ENCODE measurements at places on chromosomes 16 and 17. TPM values are rescaled to one million over a fixed set of nuclear protein-coding genes. Genes with fewer than 3 reads are reported as not detected.

The MAP2K3 gene
- 20.5 TPM for polyA plus RNA-seq

The ASPHD1 gene
- polyA plus RNA-seq: 0.86 TPM

The ZNF267 gene
- polyA plus RNA-seq: 13.8 TPM

The PRSS36 gene
- polyA plus RNA-seq: 0.67 TPM

The CDH8 gene
- polyA plus RNA-seq: 4.6 TPM

The CLEC3A gene
- polyA plus RNA-seq: not detected

The CES4A gene
- 12.4 TPM for polyA plus RNA-seq

The KRTAP4-12 gene
- not detected for polyA plus RNA-seq

DNA sequence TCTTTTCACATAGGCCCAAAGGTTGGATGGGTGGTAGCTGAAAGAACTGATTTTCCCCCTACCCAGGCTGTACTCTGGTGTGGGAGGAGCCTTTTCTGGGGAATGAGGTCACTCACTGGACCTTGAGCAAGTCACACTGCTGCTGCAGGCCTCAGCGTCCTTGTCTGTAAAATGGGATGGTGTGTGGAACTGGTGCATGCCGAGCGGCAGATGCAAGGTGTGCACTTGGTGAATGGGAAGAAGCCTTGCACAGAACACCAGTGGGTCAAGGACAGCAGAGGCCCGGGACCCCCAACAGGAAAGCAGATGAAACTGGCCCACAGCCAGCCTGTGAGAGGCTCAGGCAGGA lies 38.1 kb downstream of the ARHGAP27 start:
- DNase-seq: no peak

DNA sequence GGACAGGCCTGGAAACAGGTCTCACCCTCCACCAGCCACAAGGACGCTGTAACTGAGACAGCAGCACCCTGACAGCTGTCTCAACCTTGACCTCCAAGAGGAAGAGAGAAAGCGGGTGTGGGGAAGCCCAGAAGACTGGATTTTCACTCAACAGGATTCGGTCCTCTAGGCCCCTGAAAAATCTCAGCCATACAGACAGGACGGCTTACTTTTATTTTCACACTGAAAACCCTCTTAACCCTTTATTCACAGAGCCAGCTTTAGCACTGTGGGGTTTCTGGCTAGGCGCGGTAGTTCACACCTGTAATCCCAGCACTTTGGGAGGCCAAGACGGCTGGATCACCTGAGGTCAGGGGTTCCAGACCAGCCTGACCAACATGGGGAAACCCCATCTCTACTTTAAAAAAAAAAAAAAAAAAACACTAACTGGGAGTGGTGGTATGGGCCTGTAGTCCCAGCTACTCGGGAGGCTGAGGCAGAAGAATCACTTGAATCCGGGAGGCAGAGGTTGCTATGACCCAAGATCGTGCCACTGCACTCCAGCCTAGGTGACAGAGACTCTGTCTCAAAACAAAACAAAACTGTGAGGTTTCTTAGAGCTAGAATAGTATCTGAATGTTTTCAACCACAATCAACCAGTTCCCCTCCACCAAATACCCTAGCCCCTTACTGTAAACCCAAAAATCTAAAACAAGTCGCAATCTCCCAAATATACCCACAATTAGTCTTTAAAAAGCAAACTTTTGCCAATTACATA lies 5.3 kb downstream of the ANKRD11 start:
- DNase-seq: no peak

DNA sequence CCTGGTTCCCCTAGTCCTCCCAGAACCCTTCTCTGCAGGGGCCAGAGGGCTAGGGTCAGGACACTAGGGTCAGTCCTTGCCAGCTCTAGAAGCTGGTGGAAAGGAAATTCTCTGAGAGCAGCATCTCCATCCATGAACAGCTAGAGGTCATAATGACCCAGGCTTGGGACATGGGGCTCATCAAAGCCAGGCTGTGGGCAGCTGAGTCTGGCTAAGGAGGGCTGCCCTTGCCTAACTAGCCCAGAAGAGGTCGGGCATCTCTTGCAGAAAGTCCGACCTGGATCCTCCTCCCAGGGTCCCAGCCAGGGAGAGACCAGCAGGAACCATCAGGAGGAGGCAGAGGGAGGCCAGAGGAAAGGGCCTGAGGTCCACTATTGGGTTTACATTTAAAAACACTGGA lies 4.3 kb downstream of the MPO start:
- no peak for DNase-seq

DNA sequence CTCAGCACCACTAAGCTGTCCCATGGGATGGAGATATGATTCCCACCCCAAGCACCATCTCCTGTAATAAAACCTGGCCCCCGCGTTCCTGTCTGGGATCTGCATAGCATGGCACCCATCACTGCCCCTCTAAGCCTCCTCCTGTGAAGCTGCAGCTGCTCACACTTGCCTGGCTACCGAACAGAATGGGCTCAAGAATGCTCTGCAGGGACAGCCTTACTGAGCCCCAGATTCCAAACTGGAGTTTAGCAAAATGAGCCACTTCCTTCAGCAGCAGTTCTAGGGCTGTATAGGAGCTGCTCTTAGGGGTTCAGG lies 256.1 kb downstream of the CPPED1 start:
- DNase-seq: no peak

DNA sequence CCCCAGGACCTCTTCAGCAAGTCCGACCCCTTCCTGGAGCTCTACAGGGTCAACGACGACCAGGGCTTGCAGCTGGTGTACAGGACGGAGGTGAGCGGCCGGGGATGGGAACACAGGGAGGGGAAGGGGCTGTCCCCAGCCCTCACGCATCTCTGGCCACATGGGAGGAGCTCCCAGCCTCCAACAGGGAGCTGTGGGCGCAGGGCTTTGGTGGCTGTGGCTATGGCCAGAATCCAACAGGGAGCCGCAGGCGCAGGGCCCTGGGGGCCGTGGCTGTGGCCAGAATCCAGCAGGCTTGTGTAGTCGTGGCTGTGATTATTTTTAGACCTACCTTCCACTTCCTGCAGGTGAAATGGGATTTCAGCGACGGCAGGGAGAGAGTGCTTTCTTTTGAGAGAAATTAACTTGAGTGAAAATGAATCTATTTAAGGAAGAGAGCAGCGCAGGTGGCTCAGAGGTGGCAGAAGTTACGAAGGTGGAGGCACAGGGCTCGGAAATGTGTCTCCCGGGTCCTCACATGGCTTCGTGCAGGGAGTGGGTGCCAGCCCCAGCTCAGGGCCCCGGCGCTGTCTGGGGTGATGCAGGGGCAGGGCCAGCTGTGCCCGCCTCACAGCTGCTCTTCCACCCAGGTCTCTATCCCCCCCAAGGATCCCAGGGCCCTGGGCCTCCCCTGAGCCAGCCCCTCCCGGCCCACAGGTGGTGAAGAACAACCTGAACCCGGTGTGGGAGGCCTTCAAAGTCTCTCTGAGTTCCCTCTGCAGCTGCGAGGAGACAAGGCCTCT lies 9.4 kb downstream of the CPNE7 start:
- no peak for DNase-seq

DNA sequence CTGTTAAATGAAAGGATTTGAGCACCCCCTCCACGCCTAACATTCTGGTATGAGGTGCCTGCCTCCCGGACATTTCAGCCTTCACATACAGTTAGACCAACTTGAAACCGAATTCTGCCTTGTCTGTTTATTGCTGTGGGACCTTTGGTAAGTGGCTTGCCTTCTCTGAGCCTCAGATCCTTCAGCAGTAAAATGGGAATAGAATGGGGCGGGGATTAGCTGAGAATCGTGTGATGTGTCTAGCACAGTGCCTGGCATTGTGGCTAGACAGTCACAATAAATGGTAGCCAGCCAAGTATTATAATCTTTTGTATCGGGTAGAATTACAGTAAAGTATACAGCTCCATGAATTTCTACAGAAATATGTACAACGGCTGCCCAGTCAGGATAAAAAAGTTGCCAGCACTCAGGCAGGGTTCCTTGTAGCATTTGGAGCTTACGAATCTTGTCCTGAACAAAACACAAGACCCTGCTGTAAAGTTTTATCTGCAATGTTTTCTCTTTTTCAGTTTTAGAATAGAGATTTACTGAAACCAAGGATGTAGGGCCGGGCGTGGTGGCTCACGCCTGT lies 786 bp downstream of the TMC7 start:
- DNase-seq: no peak

GRCh38 chr16:10280262-10281170 lies 98.3 kb upstream of the GRIN2A start:
- DNase-seq: no peak

DNA sequence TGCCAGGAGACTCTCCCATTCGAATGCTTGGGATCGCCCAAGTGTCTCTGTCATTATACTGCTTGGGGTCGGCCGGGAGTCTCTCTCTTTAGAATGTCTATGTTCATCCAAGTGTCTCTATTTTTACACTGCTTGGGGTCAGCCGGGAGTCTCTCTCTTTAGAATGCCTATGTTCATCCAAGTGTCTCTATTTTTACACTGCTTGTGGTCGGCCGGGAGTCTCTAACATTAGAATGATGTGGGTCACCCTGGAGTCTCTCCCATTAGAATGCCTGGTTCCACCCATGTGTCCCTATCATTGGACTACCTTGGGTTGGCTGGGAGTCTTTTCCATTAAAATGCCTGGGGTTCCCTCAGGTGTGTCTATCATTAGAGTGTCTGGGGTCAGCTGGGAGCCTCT lies 2230.4 kb downstream of the TP53TG3F start:
- DNase-seq: no peak

GRCh38 chr16:50547340-50548124 lies 664 bp upstream of the NKD1 start:
- DNase-seq: peak; percentile 44

DNA sequence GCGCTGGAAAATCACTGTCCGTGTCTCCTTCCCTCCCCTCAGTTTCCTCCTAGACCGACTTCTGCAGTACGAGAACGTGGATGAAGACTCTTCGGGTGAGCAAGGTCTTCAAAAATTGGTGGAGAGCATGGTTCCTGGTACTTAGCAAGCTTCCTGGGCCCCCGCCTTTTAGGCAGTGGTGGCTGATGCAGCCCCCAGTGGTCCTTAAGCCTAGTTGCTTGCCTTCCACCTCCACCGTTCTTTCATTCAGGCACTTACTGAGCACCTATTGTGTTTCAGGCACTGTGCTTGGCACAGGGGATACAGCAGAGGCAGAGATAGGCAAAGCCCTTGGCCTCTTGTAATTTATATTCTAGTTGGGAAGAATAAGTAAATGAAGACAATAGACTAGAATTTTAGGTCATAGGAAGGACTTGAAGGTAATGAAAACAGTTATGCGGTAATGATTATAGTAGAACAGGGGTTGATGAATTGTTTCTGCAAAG lies 767 bp downstream of the INO80E start:
- DNase-seq: no peak

DNA sequence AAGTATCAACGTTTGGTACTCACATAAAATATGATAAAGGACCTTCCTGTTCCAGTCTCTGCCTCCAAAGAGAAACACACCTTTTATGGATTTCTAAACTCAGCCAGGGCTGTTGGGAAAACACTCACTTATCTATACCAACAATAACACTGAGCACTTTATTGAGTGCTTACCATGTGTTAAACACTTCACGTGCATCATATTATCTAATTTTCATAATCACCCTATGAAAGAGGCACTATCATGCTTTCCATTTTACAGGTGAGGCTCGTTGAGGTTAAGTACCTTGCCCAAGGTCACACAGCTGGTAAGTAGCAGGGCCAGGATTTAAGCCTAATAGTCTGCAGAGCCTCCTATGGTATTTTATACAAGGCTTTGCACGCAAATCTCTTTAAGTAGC lies 251.5 kb upstream of the SOX9 start:
- DNase-seq: no peak

- no peak for DNase-seq
Measured at GRCh38 chr16:48184681-48185080, 28.9 kb upstream of the ABCC12 start.

DNA sequence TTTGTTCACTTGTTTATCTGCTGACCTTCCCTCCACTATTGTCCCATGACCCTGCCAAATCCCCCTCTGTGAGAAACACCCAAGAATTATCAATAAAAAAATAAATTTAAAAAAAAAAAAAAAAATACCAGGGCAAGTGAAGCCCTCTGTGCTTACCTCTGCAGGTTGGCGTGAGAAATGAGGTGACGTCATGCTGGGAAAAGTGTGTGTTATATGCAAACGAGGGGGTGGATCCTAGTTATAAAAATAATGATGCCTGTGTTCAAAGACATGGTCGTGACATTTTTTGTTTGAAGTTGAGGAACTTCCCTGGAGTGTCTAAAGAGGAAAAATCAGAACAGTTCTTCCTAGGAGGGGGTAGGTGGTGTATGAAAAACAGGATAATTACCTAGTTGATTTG lies 20.2 kb downstream of the TMC7 start:
- no peak for DNase-seq

DNA sequence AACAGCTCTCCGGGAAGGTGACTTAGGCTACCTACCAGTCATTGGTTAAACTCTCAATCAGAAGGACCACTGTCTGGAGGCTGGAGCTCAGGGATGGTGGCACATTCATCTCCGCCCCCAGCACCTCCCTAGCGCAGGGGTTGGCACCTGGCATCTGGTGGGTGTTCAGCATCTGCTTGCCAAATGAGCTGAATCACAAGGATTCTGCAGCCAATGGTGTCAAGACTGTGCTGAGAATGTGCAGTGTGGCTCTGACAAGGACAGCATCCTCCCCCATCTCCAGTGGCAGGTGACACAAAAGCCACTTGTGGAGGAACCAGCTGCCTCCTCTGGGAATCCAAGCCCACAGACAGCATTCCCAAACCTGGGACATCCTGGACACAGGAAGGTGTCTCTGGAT lies 35.2 kb downstream of the PLXDC1 start:
- DNase-seq: no peak

GRCh38 chr16:83619381-83620150 lies 188.2 kb upstream of the HSBP1 start:
- peak; percentile 6 for DNase-seq

DNA sequence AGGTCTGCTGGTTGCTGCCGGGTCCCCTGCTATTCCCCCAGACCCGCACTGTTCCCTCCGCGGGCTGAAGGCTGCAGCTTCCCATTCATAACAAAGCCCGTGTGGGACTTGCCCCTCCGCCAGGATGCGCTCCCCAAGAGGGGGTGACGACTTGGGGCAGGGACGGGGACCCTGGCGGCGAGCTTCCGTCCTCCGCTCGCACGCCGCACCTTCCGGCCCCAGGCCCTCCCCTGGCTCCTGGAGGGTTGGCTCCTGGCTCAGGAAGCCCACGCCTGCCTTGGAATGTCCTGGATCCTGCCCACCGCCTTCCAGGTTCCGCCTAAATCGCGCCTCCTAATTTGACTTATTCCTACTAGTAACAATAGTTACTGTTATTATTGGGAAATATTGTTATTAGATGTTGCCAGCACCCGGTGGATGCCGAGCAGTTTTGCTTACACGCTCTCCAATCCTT lies 1.1 kb upstream of the TFAP4 start:
- DNase-seq: no peak

- no peak for DNase-seq
Measured at GRCh38 chr16:2818272-2818876, 1.3 kb downstream of the PRSS21 start.

GRCh38 chr17:76484228-76484725 lies 16.9 kb downstream of the AANAT start:
- no peak for DNase-seq

GRCh38 chr17:72439893-72440502 lies 319.2 kb downstream of the SOX9 start:
- DNase-seq: no peak

DNA sequence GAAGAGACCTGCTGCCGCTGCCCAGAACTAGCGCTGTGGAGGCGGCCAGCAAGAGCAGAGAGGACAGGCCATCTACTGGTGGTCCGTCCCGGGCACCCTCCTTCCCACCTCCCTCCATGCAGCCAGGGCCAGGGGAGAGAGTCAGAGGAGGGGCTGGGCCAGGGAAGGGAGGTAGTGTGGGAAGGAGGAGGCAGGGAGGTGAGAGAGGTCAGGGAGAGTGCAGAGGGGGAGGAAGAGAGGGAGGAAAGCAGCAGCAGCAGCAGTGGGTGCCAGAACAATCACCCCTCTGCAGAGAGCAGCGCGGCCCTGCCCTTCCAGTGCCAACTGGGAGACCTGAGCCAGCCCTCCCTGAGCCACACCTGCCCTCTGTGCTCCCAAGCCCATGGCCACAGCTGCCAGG lies 6.6 kb downstream of the C16orf95 start:
- no peak for DNase-seq

Measured in left kidney (tissue), 8 donors.